ENCODE measurements at places on chromosomes 11 and 22. TPM values are rescaled to one million over a fixed set of nuclear protein-coding genes. Genes with fewer than 3 reads are reported as not detected.
A peak's percentile ranks its signal among the peaks of the same experiment; 100 is the strongest.

DNA sequence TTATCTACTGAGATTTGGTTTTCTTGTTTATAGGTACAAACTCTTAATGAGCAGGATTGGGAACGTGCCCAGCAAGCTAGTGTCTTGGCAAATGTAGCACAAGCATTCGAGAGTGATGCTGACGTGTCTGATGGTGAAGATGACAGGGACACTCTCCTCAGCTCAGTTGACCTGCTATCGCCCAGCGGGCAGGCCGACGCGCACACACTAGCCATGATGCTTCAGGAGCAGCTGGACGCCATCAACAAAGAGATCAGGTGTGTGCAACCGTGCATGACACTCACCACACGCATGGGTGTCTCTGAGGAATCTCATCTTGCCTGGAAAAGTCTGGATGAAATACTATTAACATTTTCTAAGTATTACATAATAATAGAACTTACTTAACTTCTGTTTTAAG, 54.7 kb upstream of the CTTN start:
- DNase-seq, result no peak

Gene FDXACB1
- total RNA-seq, result 10.2 TPM

- no peak for DNase-seq
Observed at GRCh38 chr22:46318576-46318975, 16.9 kb upstream of the TRMU start.

GRCh38 chr11:15010865-15011264, 38.7 kb upstream of the CALCA start:
- DNase-seq, result no peak

DNA sequence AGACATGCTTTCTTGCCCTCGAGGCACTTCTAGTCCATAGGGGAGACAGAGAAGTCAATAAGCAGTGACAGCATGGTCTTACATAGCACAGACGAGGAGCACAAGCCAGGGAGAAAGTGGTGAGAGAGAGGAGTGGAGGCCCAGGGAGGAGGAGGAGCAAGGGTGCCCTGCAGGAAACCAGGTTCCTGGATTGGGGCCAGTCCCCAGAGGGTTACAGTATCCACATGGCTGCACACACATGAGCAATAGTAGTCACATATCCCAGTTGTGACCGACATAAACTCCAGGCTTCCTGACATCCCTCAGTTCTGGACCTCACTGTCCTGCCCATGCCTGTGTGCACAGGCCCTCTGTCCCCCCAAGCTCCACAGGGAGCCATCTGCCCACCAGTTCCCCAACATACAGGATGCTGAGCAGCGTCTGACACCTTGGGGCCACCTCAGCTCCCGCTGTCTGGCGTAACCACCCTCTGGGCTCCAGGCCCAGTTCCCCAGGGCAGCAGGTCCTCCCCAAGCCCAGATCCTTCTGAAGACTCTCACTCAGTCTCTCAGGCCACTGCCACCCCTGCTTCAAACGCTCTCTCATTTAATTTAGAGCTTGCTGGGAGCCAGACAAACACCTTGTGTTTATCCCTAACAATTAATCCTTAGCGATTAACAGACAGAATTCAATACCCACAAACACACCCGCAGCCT, 53.7 kb downstream of the DSCAML1 start:
- DNase-seq, result no peak

- DNase-seq, result no peak
Observed at GRCh38 chr22:43867839-43868635, 5.7 kb upstream of the SULT4A1 start.

DNA sequence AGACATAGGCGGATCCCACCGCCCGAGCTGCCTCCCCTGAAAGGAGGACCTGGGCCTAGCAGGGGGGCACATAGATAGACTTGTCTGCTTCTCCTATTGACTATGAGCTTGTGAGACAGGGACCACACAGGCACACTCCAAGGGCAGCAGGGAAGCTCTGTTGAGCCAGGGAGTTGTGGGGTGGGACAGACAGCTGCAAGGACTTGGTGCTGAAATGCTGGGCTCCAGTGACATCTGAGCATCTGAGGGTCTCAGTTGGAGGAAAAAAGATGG, 53.4 kb upstream of the ANO1 start:
- no peak for DNase-seq

- no peak for DNase-seq
Observed at GRCh38 chr22:24977370-24978221, 25.1 kb downstream of the KIAA1671 start.

DNA sequence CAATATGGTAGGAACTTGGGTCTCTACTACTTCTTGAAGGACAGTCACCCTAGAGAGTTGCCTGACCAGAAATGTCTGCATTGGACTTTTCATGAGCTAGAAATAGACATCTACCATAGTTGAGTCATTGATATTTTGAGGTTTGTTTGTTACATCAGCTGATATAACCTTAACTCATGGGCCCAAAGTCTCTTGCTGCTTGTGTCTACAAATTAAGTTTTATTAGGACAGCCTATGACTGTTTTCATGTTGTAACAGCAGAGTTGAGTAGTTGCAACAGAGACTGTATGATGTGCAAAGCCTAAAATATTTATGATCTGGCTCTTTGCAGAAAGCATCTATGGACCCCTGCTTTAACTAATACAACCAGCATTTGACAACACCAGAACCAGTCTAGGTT, 155.3 kb downstream of the MIAT start:
- DNase-seq, result no peak

GRCh38 chr11:115644856-115645255, 140.6 kb upstream of the CADM1 start:
- DNase-seq, result no peak

DNA sequence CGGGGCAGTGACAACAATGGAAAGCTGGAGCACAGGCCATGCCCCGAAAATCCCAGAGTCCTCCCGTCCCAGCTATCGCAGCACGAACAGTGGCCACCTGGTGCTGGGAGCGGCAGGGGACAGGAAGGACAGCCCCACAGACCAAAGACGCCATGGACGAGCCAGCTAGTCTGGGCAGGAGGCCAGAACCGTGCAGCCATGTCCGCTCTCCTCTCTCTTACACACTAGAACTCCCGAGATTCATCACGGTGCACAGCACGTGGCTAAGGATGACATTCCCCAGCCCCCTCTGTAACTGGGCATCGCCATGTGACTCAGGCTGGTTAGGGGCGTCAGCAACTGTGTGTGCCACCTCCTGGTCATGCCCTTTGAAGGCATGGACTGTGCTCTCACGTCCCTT, 4.6 kb downstream of the CDPF1 start:
- no peak for DNase-seq

DNA sequence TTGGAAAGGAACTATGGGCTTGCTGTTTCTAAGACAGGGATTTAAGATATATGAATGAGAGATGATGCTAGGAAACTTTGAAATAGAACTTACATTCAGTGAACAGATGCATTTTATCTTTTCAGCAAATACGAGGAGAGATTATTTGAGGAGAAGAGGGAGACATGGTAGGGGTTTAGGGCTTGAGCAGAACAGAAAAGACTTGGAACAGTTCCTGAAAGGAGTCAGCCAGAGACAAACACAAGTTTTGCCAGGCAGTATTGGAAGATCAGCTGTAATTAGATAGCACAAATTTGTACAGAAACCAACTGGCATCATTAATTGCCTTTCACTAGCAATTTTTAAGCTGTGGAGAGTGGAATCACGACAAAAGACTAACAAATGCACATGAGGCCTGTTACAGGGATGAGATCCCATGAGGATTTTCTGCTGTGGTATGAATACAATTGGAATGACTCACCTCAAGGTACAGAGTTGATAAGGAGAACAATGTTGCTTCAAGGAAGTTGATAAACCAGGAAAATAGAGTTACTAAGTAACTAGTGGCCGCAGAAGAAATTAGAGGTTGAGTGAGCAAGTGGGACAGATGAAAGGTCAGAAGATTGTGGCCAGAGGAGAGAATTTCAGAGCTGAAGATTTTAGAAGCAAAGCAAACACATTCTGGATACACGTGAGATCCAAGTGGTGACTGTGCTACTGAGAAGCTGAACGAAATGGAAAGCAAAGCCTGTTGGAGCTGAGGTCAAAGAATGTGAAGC, 67.9 kb downstream of the CYB5R2 start:
- DNase-seq, result no peak

DNA sequence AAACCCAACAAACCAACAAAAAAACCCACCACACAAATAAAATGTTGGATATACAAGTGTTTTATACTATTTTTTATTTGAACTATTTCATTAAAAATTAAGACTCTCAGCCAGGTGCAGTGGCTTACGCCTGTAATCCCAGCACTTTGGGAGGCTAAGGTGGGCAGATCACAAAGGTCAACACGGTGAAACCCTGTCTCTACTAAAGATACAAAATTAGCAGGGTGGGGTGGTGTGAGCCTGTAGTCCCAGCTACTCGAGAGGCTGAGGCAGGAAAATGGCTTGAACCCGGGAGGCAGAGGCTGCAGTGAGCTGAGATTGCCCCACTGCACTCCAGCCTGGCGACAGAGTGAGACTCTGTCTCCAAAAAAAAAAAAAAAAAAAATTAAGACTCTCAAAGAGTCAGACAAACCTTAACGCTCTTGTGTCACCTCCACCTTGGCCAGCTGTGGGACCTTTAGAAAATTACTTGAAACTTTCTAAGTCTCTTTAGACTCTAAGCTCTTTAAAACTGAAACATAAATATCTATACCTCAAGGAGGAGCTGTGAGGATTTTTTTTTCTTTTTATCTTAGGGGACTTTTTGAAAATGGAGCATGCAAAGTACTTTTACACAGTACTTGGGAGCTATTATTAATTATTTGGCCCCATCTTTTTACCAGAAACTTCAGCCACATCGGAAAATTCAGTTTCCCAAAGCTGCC, 68.4 kb upstream of the CLNS1A start:
- DNase-seq, result no peak

DNA sequence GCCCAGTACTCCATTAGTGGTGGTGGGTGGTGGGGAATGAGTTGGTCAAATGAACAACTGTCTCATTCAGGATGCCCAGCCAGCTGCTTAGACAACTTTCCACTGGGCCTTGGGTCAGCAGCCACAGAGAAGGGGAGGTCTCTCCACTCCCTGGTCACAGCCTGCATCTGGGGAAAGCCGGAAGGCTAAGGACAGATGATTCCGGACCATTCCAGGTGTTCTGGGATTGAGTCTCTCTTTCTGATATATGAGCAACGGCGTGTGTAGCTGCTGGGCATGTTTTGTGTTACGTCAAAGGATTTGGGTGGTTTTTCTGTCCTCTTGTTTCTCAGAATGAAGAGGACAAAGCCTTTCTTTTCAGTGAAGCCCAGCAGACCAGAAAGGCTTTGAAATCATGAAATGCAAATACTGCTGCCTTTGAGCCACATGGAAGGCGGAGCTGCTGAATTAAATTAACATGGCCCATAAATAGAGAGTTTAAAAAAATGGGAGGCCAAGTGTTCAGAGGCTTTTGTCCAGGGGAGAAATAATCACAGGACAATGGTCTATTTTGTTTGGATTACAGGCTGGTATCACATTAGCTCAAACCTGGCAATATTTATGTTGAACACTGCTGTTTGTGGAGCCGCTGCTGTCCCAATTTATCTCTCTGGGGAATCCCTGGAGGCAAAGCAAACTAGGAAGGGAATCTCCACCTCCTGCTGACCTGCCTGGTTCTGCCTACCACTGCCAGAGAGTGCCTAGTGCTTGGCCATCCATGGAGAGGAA, 234.4 kb upstream of the E2F8 start:
- peak; percentile 24 for DNase-seq

DNA sequence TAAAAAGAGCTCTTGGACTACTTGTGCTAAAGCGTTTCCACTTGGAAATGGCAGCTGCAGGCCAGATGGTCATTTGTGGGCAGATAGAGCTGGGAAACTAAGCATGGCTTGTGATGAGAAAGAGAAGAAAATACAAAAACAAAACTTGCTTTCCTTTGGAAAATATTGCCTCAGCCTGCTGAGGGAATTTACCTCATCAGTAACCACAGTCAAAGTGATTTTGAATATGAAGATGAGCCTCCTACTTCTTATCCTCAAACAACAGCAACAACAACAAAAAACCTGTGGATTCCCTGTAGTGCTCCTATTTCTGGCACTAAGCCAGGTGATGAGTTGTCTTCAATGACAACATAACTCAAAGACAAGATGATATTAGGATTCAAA, 62.7 kb upstream of the FIBIN start:
- DNase-seq, result no peak

DNA sequence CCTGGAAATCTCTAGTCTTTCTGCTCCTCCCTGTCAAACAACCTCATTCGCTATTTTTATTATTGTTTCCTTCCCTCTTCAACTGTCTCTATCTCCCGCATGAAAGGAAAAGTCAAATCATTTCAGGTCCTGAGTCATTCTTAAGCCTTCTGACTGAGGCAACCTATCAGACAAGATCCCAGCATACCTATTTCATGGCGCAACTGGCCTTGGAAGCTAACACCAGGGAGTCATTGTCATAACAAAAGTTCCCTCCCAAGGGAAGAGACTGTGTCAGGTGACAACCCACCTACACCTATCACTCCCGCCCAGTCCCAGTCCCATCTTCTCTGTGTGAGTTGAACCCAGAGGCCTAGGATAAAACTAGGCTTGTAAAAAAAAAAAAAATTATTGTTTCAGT, 10.2 kb upstream of the ARHGAP42 start:
- DNase-seq, result no peak

DNA sequence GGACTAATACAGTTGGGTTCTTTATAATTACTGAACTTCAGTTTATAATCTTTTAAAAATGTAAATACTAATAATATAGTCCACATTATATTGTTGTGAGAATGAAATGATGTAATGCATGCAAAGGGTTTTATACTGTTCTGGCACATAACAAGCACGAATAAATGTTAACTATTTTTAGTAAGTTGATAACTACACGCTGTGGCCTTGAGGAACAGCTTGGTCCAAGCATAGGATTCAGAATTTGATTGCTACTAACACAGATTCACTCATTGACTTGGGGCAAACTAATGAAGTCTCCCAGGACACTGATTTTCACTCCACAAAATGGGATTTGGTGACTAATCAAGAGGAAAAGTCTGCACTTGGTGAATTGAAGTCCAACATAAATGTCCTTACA, 38.3 kb downstream of the KCNA4 start:
- DNase-seq, result no peak

Gene SLCO2B1
- total RNA-seq, result 5.7 TPM

- DNase-seq, result no peak
Observed at GRCh38 chr11:118705791-118706545, 26.5 kb upstream of the TREH start.

DNA sequence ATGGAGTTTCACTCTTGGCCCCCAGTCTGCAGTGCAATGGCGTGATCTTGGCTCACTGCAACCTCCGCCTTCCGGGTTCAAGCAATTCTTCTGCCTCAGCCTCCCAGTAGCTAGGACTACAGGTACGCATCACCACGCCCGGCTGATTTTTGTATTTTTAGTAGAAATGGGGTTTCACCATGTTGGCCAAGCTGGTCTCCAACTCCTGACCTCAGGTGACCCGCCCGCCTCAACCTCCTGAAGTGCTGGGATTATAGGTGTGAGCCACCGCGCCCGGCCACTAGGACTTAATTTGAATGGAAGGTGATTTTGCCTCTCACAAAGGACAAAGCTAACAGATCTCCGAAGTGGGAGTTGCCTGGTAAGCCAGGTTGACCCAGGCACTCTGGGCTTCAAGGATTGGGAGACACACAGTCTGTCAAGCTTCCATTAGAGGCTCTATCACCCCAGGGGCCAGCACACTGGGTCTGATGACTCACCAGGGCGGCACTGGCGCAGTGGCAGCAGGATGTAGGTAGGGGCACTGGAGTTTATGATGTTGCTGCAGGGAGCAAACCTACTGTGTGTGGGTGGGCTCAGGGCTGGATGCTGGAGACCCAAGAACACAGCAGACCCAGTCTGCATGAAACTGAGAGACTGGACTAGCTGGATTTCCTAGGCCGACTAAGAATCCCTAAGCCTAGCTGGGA, 17.8 kb upstream of the KCTD14 start:
- DNase-seq, result no peak

- DNase-seq, result no peak
Observed at GRCh38 chr11:108909041-108909440, 244.2 kb downstream of the DDX10 start.

Measured in frontal cortex (tissue), 4 donors.